ENCODE measurements at places on chromosomes 2 and 18. TPM values are rescaled to one million over a fixed set of nuclear protein-coding genes. Genes with fewer than 3 reads are reported as not detected.

The NPPC gene
- 0.48 TPM for total RNA-seq

The NOP58 gene
- total RNA-seq = 226 TPM

The EFR3B gene
- 0.06 TPM for total RNA-seq

GRCh38 chr2:207041279-207041678 lies 102.0 kb downstream of the CPO start:
- H3K27ac ChIP-seq = no peak overlapping the region
- H3K36me3 ChIP-seq = no peaks in the 10 kb centered on the region
- no peak overlapping the region for H3K4me3 ChIP-seq
- no peak for DNase-seq
- no peaks in the 10 kb centered on the region for H3K27me3 ChIP-seq
- no peaks in the 10 kb centered on the region for H3K4me1 ChIP-seq

The STARD6 gene
- total RNA-seq = not detected

GRCh38 chr2:128313931-128314347 lies 4.7 kb downstream of the HS6ST1 start:
- peaks cover 51% of the 10 kb centered on the region for H3K4me1 ChIP-seq
- no peak overlapping the region for H3K27ac ChIP-seq
- H3K4me3 ChIP-seq = peak overlapping the region; percentile 7
- H3K27me3 ChIP-seq = no peaks in the 10 kb centered on the region
- no peak for DNase-seq
- H3K36me3 ChIP-seq = peaks cover 15% of the 10 kb centered on the region

The SLC9A4 gene
- total RNA-seq = not detected

DNA sequence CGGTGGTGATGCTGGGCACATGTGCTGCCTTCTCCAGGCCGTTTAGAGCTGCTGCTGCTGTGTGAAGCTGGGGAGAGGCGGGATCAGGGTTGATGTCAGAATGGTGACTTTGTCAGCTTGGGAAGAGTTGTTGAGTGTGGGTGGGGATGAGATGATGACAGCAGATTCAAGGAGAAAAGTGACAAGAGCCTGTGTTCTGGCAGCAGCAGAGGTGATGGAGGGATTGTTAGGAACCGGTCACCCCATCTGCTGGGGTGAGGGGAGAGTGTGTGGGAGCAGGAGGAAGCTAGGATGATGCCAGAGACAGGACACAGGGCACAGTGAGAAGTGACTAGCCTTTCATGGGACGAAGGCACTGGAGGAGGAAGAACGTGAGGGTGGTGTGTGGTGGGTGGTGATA lies 345.5 kb downstream of the RNF144A start:
- H3K27me3 ChIP-seq = no peaks in the 10 kb centered on the region
- no peak overlapping the region for H3K27ac ChIP-seq

The LRRTM4 gene
- total RNA-seq = not detected

The DSG1 gene
- total RNA-seq = not detected

GRCh38 chr2:226137201-226137811 lies 662.3 kb downstream of the IRS1 start:
- no peak for DNase-seq
- H3K27ac ChIP-seq = no peak overlapping the region
- H3K27me3 ChIP-seq = peaks cover 3% of the 10 kb centered on the region
- no peaks in the 10 kb centered on the region for H3K36me3 ChIP-seq
- H3K4me3 ChIP-seq = no peak overlapping the region
- no peaks in the 10 kb centered on the region for H3K4me1 ChIP-seq

- no peak overlapping the region for H3K27ac ChIP-seq
- H3K27me3 ChIP-seq = peaks cover 24% of the 10 kb centered on the region
- H3K36me3 ChIP-seq = peaks cover 5% of the 10 kb centered on the region
- no peak overlapping the region for H3K4me3 ChIP-seq
- peaks cover 5% of the 10 kb centered on the region for H3K4me1 ChIP-seq
These were observed 2.1 kb upstream of the SKA1 start for GRCh38 chr18:50372743-50373142.

GRCh38 chr18:9032519-9032918 lies 70.0 kb upstream of the NDUFV2 start:
- H3K27ac ChIP-seq = no peak overlapping the region
- H3K4me3 ChIP-seq = no peak overlapping the region
- no peak for DNase-seq
- no peaks in the 10 kb centered on the region for H3K27me3 ChIP-seq
- H3K36me3 ChIP-seq = no peaks in the 10 kb centered on the region

DNA sequence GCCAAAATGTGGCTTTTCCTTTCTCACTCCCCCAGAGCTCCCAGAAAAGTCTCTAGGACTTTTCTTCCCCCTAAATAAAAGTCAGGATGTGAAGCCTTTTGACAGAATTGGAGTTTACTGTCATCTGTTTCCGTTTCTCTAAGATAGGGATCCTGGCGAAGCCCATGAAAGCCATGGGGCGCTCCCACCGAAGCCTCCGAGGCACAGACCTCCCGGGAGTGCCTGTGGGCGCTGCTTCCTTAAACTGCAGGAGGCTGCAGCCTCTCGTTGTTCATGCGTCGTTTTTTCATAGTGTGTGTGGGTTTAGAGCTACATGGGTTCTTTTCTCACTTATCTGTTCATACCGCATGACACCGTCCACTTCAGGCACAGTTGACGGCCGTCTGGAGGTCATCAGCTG lies 56.8 kb downstream of the ASAP2 start:
- H3K4me3 ChIP-seq = no peak overlapping the region
- H3K27ac ChIP-seq = no peak overlapping the region
- no peaks in the 10 kb centered on the region for H3K27me3 ChIP-seq

DNA sequence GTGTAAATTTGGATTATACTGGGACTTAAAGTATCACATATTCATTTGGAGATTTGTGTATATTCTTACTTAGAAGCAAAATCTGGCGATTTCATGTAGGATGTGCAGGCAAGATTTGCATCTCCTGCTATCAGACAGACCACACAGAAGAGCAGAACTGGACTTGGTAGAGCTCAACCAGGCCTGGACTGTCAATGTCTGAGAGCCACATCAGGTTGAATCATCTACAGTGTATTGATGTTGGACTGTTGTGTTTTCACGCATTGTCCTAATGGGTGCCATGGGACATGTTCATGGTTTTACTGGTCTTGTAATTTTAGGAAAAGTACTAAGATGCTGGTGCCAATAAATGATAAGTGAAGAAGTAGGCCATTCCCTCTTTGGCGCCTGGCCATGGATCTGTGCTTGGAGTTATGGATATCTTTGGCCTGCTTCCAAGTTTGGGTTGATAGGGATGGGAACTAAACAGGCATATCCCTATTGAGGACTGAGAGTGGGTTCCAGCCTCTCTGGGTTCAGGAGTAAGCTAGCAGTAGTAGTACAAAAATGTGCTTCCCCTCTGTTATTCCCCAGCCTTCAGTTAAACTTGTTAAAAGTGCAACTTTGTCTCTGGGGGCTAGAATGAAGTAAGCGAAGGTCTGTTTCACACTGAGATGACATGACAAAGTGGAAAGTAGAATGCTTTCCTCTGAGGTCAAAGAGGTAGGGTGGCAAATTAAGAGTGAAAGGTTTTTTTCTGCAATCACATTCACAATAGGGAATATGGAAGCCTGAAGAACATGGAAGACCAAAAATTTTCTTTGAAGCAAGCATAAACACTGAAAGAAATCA lies 49.2 kb upstream of the NEMP2 start:
- H3K4me1 ChIP-seq = peaks cover 5% of the 10 kb centered on the region
- no peak for DNase-seq
- H3K27me3 ChIP-seq = no peaks in the 10 kb centered on the region
- H3K27ac ChIP-seq = no peak overlapping the region
- H3K36me3 ChIP-seq = no peaks in the 10 kb centered on the region
- H3K4me3 ChIP-seq = no peak overlapping the region

The CAMKMT gene
- total RNA-seq = 11.8 TPM

The UGT1A7 gene
- total RNA-seq = not detected

DNA sequence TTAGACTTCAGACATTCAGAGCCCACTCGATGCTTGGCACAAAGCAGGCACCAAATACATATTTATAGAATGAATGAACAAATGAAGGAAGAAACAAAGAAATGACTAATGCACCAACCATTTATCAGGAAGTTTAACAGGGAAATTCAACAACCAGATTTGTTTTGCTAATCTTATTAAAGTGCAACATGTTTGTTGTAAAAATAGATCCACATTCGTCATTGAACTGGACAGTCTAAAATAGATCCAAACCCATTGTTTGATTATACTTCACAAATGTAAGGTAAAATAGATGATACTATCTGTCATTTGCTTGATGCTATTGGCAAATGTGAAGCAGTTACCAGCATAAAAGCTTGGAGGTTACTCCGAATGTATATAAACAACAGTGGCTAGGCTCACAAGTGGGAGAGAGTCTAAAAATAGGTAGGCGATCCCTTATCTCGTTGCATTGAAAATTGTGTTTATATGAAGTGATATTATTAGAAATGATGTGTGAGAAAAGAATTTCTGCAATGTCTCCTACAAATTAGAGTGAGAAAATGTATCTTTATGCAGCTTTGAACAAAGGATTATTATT lies 246.2 kb downstream of the NEDD4L start:
- no peak overlapping the region for H3K27ac ChIP-seq
- H3K36me3 ChIP-seq = no peaks in the 10 kb centered on the region
- peaks cover 12% of the 10 kb centered on the region for H3K4me1 ChIP-seq

The C1QL2 gene
- not detected for total RNA-seq

DNA sequence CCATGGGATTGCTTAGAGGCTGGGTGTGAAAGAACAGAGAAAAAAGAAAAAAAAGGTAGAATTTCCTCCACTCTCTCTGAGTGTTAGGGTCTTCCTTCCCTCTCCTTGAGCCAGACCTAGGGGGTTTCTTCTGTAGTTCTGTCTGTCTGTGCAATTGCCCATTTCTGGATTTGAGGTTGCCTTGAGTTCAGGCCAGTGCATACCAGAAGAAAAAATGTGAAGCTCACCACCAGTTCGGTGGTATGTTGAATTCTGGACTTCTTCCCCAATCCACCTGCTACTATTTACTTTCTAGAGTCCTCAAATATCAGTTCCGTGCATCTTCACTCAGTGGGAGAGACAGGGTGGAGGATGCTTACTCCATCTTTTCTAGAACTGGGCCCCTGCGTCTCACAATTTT lies 15.3 kb upstream of the SELENOI start:
- no peak overlapping the region for H3K27ac ChIP-seq
- DNase-seq = no peak
- no peaks in the 10 kb centered on the region for H3K27me3 ChIP-seq
- peaks cover 15% of the 10 kb centered on the region for H3K4me1 ChIP-seq

The ZNF2 gene
- total RNA-seq = 2.9 TPM

GRCh38 chr2:215461836-215462532 lies 26.1 kb upstream of the FN1 start:
- peaks cover 11% of the 10 kb centered on the region for H3K27me3 ChIP-seq
- DNase-seq = no peak
- H3K4me1 ChIP-seq = no peaks in the 10 kb centered on the region
- no peaks in the 10 kb centered on the region for H3K36me3 ChIP-seq

- H3K27me3 ChIP-seq = no peaks in the 10 kb centered on the region
- no peak overlapping the region for H3K27ac ChIP-seq
- H3K36me3 ChIP-seq = no peaks in the 10 kb centered on the region
- no peaks in the 10 kb centered on the region for H3K4me1 ChIP-seq
These were observed 294.8 kb upstream of the DDX18 start for GRCh38 chr2:117519721-117520120.

The FSIP2 gene
- not detected for total RNA-seq

- peaks cover 42% of the 10 kb centered on the region for H3K36me3 ChIP-seq
- no peaks in the 10 kb centered on the region for H3K27me3 ChIP-seq
- DNase-seq = no peak
- H3K4me3 ChIP-seq = peak overlapping the region; percentile 98
- peaks cover 31% of the 10 kb centered on the region for H3K4me1 ChIP-seq
- peak overlapping the region; percentile 99 for H3K27ac ChIP-seq
These were observed 664 bp downstream of the CCT4 start for GRCh38 chr2:61887717-61888266.

DNA sequence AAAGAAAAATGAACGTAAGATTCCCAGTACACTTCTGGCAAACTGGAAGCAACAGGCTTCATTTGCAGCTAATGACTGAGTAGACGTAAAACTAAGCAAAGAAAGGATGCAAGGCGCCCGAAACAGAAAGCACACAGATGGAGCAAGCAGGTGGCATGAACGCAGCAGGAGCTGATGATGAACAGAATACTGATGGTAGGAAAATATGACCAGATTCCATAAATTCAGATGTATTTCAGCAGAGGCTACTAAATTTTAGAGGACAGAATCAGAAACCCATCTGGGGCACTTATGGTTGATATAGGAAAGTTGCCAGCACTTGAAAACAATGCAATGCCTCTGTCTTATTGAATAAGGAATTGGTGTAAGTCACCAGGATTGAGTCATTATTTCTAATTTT lies 658.7 kb upstream of the LINC00305 start:
- no peaks in the 10 kb centered on the region for H3K4me1 ChIP-seq
- DNase-seq = no peak
- no peaks in the 10 kb centered on the region for H3K27me3 ChIP-seq
- no peak overlapping the region for H3K4me3 ChIP-seq

DNA sequence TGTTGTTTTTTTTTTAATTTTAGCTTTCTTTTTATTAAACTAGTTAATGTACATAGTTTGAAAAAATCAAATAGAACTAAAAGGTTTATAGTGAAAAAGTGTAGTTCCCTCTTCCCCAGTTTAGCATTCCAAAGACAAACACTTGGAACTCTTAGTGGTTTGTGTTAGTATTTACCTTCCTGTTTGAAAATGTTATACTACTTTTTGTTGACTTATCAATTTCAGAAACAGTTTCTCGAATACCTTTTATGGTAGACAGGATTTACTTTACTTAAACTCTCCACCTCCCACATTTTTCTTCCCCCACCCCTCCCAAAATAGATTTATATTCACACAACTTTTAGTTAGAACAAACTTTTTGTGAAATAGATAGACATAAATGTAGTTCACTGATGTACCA lies 26.7 kb downstream of the PLEKHA3 start:
- H3K4me3 ChIP-seq = no peak overlapping the region
- no peak for DNase-seq
- H3K27ac ChIP-seq = no peak overlapping the region
- peaks cover 2% of the 10 kb centered on the region for H3K4me1 ChIP-seq

- peaks cover 23% of the 10 kb centered on the region for H3K36me3 ChIP-seq
- H3K4me1 ChIP-seq = peaks cover 39% of the 10 kb centered on the region
- no peak for DNase-seq
- H3K27me3 ChIP-seq = no peaks in the 10 kb centered on the region
- H3K27ac ChIP-seq = peak overlapping the region; percentile 64
These were observed 89.4 kb upstream of the EML6 start for GRCh38 chr2:54634021-54634420.

- H3K27me3 ChIP-seq = no peaks in the 10 kb centered on the region
- H3K4me1 ChIP-seq = peaks cover 70% of the 10 kb centered on the region
- no peak overlapping the region for H3K4me3 ChIP-seq
- DNase-seq = peak; percentile 51
- peaks cover 1% of the 10 kb centered on the region for H3K36me3 ChIP-seq
These were observed 18.0 kb downstream of the MAL start for GRCh38 chr2:95043300-95044093.

DNA sequence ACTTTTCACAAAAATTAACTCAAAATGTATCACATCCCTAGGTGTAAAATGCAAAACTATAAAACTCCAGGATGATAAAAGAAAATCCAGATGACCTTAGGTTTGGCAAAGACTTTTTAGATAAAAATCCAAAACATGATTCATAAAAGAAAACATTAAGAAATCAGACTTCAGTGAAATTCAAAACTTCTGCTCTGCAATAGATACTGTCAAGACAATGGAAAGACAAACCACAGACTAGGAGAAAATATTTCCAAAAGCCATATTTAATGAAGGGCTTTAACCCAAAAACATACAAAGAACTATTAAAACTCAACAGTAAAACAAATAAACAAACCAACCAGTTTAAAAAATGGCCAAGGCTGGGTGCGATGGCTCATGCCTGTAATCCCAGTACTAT lies 173.6 kb upstream of the SPOPL start:
- no peaks in the 10 kb centered on the region for H3K36me3 ChIP-seq
- H3K27me3 ChIP-seq = peaks cover 3% of the 10 kb centered on the region
- DNase-seq = no peak
- H3K4me1 ChIP-seq = no peaks in the 10 kb centered on the region
- no peak overlapping the region for H3K4me3 ChIP-seq

GRCh38 chr18:48847807-48848486 lies 102.8 kb downstream of the SMAD7 start:
- peak overlapping the region; percentile 28 for H3K27ac ChIP-seq
- H3K4me3 ChIP-seq = no peak overlapping the region
- no peaks in the 10 kb centered on the region for H3K36me3 ChIP-seq
- no peaks in the 10 kb centered on the region for H3K27me3 ChIP-seq
- H3K4me1 ChIP-seq = peaks cover 28% of the 10 kb centered on the region

Data from activated naive CD8-positive, alpha-beta T cell treated with anti-CD3 and anti-CD28 coated beads for 36 hours (primary cell).